ENCODE measurements at places on chromosomes 3 and 15.
A peak's percentile ranks its signal among the peaks of the same experiment; 100 is the strongest.

DNA sequence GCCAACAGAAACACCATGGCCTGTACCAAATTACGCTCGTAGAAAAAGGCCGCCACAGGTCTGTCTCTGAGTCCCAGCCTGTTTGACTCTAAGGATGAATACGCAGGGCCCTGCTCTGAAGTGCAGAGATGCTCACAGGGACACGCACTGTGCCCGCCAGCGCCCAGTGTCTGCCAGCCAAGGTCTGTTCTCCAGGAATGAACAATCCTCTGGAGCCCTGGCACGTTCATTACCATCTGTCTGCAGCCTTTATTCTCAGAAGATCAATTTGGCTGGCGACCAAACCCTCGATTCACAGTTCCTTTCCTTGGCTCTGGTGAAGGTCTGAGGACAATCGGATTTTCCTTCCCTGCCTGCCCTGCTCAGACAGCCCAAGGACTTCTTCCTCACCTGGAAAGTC lies 66.3 kb downstream of the NIPA2 start:
- peak; percentile 41 for DNase-seq

DNA sequence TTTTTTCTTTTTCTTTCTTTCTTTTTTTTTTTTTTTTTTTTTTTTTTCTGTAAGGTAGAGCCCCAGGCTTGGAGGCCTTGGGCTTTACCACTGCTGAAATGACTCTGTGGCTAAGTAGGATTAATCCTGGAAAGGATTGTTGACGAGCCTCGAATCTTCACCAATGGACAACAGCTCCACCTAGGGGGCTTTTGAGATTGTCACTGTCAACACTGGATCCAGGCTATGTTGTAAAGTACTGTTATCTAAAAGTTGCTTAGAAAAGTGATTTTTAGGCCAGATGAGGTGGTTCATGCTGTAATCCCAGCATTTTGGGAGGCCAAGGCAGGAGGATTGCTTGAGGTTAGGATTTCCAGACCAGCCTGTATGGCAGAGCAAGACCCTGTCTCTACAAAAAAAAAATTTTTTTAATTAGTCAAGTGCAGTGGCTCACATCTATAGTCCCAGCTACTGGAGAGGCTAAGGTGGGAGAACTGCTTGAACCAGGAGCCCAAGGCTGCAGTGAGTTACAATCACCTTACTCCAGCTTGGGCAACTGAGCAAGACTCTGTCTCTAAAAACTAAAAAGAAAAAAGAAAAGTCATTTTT lies 41.6 kb downstream of the KLHL18 start:
- DNase-seq = peak; percentile 3

DNA sequence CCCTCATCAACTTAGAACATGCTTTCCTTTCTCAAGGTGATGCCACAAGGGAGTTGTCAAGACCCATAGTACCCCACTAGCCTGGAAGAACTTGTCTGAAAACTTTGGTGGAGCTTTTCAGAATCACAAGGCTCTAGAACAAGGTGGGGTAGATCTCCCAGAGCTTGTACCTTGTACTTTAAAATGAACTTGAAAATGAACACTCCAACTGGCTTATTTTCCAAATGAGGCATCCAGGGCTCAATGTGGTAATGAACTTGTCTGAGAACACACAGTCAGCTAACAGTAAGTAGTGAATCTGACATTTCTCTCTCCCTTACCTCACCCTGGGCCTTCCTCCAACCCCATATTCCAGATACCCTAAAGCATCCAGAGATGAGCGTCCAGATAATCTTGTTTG lies 81.8 kb upstream of the THBS1 start:
- DNase-seq = no peak

DNA sequence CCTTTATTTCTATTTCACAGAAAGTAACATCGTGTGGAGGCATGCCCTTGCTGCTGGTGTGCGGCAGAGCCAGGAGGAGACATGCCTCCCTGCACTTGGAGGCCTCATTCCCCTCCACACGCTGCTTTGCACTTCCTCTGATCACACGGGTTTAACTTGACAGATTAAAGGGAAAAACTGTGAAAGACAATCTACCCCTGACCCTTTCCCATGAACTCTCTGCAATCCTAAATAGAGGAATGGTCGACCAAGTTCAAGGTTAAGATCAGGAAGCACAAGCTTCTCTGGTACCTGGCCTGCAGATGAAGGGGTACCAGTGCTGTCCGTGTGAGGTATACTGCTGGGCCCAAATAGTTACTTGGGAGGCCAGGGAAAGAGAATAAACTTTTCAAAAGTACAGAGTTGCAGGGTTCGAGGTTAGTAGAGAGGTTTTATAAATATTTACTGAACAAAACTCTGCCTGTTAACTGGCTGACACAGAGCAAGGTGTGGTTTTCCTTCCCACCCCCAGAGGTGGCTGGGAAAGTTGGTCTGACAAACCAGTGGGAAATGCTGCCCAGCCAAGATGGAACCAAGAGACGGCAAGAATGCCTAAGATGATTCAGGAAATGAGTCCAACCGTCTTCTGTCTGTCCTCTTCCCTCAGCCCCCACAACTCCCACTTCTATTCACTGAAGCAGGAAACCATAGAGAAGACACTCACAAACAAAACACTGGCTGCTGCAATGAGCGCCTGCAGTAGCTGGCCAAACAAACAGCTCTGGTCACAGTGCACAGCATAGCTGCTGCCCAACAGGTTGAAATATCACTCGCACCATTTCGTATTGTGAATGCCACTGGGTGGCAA lies 79.6 kb downstream of the IGF2BP2 start:
- no peak for DNase-seq

DNA sequence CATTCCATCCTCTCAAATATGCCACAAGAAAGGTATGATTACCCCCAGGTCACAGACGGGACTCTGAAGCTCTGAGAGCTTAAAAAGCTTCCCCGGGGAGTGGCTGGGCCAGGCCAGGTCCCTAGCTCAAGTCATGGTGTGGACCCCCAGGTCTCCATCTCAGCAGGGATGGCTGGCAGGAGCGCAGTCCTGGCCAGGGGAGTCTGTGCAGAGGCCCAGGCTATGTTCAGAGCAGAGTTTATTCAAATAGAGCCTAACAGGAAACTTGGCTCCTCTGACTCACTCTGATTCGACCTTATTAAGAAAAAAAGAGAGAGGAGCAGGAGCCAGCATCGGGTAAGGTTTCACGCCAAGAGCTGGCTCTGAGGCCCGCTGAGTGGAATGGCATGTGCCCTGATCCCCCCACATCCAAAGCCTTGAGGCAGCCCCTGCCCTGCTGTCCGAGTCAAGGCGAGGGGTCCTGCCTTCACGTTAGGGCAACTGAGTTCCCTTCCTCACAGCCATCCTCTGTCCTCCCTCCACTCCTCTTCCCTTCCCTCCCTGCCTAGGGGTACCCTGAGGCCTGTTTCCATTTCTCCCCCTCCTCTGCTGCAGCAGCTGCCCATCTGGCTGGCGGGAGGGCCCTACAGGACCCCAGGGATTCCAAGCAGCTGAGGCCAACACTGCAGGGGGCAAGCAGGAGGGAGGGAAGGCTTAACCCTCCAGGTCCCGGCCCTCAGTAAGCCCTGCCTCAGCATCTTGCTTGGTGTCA lies 1.9 kb upstream of the LOXL1 start:
- DNase-seq = peak; percentile 55

DNA sequence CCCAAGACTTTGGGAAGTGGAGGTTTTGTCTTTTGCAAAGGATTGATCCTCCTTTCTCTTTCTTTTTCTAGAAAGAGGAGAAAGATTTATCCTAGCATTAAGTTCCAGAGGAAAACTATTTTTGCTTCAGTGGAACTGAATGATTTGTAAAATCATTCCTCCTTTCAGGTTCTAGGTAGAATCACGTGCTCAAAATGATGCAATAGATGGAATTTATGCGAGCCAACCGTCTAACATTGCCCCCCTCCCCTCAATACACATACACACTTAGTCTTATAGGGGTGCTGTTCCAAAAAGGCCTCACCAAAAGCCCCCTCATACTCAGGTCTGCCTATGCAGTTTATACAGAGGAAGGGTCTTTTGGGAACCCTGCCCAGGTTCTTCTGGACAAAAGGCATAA lies 85.3 kb downstream of the AQP9 start:
- DNase-seq = no peak

DNA sequence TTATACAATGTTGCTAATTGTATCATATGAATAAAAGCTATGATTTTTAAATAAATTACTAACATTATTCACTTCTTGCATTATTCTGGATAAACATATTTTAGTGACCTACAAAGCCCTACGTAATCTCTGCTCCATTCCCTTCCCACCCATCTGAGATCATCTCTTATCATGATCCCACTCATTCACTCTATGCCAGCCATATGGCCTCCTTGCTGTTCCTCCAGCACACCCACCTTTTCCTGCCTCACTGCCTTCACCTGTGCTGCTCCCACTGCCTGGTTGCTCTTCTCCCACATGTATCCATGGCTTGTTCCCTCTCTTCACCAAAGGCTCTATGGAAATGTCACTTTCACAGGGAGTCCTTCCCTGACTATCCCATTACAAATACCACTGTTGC lies 7.3 kb upstream of the USP8 start:
- no peak for DNase-seq

GRCh38 chr15:62584301-62585235 lies 419.5 kb upstream of the C2CD4B start:
- no peak for DNase-seq

DNA sequence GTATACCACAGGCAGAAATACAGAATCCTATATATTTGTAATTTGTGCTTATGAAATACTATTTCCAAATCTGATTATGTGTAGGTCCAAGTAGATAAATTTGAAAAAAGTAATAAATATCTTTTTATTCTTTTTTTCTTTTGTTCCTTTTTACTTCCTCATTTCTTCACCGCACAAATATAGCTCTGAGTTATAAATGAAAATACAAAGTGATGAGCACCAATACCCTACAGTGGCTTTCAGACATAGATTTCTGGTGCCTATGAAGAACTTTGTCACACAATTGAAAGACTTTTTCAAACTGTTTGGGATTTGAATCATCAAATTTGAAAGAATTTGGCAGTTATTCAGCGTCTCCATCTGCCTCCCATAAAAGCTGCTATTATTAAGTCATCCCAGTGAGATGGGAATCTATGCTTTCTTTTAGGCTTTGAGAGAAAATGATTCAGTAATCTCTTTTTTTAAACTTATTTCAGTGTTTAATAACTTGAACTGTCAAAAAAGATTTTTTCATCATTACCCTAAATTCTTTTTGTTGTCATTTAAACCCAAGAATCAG lies 363.6 kb upstream of the GOLIM4 start:
- DNase-seq = no peak

DNA sequence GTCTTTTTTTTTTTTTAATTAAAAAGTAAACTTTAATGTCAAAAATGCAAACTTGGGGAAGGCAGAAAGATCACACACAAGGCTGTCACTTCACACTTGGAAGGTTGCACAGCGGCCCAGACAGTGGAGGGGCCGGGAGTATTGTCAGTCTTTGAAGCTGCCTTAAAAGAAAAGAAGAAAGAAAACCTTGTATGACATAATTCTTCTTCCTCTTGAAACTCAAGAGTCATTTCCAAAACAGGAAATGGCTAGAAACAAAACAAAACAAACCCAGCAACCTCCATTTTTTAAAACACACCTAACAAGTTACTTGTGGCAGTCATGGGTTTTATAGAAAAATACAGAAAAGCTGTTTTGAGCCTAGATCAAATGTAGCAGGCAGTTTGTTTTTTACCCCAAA lies 68.1 kb upstream of the MAGI1 start:
- no peak for DNase-seq

- DNase-seq = no peak
Observed at GRCh38 chr15:84082739-84083138, 152.8 kb upstream of the GOLGA6L4 start.

DNA sequence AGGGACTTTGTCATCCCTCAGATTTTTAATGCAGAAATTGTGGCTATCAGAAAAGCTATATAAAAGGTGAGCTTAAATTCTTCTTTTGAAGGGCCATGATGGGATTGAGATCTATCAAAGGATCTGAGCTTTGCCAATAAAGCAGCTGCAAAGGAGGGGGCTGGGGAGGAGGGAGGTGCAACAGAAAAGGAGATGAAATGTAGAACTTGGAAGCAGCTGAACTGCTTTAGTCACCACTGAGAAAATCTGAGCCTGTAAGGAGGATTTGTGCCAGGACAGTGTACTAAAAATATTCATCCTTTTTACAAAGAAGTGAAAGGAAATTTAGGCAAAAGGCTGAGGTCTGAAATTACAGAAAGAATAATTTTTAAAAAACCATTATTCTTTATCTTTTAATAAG lies 10.4 kb downstream of the TSPAN3 start:
- no peak for DNase-seq

GRCh38 chr15:94182883-94183282 lies 48.5 kb upstream of the MCTP2 start:
- DNase-seq = no peak

- no peak for DNase-seq
Observed at GRCh38 chr3:127565711-127566110, 24.8 kb downstream of the TPRA1 start.

- DNase-seq = no peak
Observed at GRCh38 chr15:94383041-94383440, 151.7 kb downstream of the MCTP2 start.

All from NCI-H1694 treated with DMSO at 0.1 percent for 48 hours (cell line).